GM04503 (cell line): ENCODE measurements at places on chromosomes 3 and 15.
A peak's percentile ranks its signal among the peaks of the same experiment; 100 is the strongest.

- no peak for DNase-seq
These were observed 24.8 kb downstream of the IL20RB start for GRCh38 chr3:136982520-136983138.

DNA sequence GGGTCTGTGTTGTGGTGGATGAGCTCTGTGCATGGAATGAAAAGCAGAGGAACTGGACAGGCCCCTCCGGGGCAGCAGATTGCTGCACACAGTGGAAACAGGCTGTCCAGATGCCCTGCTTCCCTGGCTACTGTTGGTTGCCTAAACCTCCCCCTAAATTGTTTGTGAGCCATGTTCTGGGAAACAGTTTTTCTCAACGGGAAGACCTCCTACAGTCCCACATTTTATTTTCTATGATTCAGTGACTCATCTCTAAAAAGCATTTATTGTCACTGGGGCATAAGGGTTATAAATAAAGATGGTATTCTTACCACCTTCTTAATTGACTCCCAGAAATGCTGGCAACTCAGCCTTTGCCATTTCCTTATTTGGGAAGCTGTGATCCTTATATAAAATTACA, 20.3 kb upstream of the PTPN9 start:
- DNase-seq: no peak

DNA sequence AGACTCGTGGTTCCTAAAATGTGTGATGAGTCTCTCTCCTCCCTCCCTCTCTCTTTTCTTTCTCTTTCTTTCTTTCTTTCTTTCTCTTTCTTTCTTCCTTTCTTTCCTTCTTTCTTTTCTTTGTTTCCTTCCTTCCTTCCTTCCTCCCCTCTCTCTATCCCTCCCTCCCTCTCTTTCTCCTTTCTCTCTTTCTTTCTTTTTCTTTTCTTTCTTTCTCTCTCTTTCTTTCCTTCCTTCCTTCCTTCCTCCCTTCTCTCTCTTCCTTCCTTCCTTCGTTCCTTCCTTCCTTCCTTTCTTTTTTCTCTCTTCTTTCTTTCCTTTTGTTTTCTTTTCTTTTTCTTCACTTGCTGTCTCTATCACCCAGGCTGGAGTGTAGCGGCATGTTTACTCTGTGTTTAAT, 290.8 kb downstream of the NFKBIZ start:
- no peak for DNase-seq

DNA sequence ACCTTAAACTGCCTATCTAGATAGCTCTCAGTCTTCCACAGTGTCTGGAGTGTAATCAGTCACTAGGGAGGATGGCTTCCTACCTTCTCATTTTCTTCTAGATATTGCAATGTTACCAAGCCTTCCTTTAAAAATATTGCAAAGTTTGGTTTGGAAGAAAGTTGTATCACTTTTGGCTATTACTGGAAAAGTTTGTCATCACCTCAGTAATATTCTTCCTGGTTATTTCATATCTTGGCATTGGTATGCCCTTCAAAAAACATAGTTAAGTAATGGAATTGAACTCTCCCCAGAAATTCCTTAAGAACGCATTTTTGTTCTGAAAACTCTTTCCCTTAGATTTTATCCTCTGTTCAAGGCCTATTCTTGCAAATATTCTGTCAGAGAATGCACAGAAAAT, 179.3 kb upstream of the MME start:
- DNase-seq: no peak

DNA sequence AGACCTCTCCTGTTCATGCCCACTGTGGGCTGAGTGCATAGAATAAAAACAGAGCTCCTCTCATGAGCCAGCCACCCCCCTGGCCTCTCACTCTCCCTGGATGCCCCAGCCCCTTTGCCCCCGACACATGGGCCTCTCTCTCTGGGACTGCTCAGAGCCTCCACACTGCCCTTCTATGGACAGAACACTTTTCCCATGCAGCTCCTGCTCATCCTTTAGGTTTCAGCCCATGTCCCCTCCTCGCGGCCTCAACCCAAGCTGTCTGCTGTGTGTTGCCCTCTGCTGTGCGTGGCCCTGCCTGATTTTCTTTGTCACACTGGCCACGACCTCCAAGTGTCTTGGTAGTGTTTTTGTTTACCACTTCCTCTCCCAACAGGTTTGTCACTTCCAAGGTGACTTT, 20.7 kb upstream of the PRR23E start:
- DNase-seq: no peak

GRCh38 chr3:71955240-71956068, 170.5 kb upstream of the PROK2 start:
- peak; percentile 46 for DNase-seq

- DNase-seq: no peak
These were observed 67.2 kb downstream of the OPA1 start for GRCh38 chr3:193660171-193660570.

DNA sequence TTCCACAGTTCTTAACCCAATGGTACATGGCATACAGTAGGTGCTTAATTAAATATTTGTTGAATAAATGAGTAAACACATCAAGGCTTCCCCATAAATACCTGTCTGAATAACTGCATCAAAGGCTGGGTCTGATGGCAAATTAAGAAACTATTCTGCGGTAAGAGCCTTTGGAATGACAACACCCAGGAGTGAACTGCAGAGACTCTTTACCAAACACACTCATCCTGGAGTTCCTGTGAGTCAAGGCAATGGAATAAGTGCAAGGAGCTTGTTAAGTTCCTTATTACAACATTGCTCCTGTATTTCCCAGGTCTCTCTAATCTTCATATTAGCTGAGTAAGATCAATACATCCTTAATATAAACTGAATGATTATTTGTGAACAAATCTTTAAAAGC, 119.9 kb upstream of the STT3B start:
- no peak for DNase-seq

GRCh38 chr15:94164971-94165370, 66.4 kb upstream of the MCTP2 start:
- no peak for DNase-seq

DNA sequence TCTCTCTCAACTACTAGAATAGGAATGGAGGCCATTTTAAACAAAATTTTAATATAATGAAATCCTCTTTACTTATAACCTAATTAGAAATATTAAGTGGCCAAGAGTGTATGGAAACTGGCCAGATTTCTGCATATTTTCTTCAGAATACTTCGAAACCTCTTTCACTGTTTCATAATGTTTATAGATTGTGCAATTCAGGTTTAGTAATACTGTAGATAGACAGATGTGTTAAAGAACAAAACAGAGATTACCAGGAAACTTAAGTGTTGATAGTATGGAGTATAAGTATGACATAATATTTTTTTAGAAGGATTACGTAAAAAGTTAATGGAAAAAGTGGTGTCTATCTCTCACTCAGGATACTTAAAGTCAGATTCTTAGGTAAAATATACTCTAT, 4.7 kb downstream of the ABHD5 start:
- peak; percentile 47 for DNase-seq

GRCh38 chr3:79012946-79013362, 754.8 kb downstream of the ROBO1 start:
- DNase-seq: no peak

- DNase-seq: no peak
These were observed 61.9 kb downstream of the TM4SF4 start for GRCh38 chr3:149536429-149536828.

- DNase-seq: no peak
These were observed 29.3 kb downstream of the BTD start for GRCh38 chr3:15630646-15631350.

GRCh38 chr3:179510496-179510895, 52.2 kb upstream of the ACTL6A start:
- no peak for DNase-seq

DNA sequence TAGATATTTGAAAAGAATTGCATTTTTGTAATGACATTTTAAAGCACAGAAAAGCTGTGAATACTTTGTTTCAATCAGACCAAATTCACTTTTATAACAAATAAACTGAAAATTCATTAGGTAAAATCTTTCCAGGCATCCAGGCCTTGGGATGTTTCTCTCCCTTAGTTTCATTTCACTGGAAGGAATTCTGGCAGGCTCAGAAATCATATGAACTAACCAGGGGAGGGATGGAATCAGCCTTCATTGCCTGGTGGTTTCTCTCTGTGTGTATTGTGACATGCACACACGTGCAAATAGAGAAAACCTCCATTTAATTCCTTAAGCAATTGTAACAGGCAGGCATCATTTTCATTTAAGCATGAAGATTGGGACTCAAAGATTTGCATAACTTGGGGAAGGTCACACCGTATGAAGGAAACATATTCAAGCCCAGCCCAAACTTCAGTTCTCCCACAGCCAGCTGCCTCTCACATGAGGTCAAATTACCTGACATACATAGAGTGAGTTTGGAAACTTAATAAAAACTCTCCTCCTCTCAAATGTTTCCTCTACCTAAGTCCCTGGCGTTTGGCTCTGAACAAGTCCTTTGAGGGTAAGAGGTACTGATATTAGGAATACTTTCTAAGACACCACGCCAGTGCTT, 376.1 kb upstream of the MCTP2 start:
- DNase-seq: no peak

DNA sequence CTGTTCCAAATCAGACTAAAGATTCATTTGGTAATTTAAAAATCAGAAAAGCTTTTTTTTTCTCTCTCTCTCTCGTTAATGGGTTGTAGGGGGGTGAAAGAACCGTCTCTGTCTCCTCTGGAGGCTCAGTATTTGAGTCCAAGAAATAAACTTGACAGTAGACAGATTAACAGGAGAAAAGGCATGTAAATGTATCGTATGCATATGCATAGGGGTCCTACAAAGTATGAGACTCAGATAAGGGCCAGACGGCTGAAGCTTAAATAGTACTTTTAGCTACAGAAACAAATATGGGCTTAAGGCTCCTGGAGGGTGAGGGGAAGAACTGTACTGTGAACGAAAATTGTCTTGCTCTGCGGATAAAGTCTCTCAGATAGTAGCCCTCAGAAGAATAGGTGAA, 42.4 kb downstream of the PIK3CA start:
- DNase-seq: no peak

DNA sequence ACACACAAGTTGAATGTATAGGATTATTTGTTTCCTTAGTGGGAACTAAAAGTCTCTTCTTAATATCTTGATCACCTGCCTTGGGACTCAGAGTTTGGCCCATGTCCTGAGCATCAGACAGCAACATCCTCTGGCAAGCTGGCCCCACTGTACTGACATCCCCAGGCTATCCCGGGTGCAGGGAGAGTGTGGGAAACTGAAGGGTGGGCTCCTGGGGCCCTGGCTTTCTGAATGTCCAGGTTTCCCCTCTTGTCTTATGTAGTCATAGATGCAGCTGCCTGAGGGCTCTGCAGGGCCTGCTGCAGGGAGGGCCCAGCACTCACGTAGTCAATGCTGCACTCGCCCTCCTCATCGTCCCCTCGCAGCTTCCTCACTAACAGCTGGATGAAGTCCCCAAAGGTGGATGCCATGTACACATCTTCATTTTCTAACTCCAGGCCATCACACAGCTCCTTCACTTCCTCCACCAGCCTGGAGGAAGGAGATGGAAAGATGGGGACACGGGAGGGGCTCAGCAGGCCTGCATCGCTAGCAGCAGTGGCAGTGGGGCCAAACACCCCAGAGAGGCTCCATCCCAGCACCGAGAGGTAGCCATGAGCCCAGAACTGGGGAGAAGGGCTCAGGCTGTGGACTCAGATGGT, 42.8 kb downstream of the ALDH1L1 start:
- no peak for DNase-seq

GRCh38 chr15:25870938-25871337, 7.8 kb upstream of the ATP10A start:
- no peak for DNase-seq

DNA sequence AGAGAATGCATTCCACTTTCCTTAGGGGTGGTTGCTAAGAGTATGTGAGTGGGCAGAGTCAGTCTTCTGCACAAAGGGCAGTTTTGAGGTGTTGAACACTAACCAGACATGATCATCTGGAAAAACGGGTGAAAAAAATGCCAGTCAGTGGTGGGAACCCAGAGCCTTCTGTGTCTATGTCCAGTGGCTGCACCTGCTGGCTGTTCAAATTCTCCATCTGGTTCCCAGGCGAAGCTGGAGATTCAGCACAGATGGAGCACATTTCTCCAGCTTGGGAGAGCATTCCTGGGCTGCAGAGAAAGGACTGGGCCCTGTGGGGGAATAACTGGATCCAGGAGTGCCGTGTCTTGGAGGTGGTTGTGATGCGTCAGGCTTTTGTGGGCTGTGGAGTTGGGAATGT, 74.1 kb downstream of the TRAK1 start:
- no peak for DNase-seq

DNA sequence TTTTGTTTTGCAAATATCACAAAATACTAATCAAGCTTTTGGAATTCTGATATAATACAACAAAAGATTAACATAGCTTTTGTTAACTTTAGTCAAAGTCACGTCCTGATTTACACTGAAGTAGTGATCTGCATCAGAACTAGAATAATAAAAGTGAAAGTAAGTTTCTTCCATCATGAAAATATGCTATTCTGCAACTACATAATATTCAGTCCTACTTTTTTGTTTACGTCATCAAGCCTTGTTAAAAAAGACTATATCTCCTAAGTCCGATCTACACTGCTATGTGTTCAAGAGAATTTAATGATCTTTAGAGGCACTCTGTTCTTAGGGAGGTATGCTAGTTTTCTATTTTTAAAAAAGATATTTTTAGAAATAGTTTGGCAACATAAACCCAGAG, 330.1 kb downstream of the ARPP21 start:
- DNase-seq: no peak

DNA sequence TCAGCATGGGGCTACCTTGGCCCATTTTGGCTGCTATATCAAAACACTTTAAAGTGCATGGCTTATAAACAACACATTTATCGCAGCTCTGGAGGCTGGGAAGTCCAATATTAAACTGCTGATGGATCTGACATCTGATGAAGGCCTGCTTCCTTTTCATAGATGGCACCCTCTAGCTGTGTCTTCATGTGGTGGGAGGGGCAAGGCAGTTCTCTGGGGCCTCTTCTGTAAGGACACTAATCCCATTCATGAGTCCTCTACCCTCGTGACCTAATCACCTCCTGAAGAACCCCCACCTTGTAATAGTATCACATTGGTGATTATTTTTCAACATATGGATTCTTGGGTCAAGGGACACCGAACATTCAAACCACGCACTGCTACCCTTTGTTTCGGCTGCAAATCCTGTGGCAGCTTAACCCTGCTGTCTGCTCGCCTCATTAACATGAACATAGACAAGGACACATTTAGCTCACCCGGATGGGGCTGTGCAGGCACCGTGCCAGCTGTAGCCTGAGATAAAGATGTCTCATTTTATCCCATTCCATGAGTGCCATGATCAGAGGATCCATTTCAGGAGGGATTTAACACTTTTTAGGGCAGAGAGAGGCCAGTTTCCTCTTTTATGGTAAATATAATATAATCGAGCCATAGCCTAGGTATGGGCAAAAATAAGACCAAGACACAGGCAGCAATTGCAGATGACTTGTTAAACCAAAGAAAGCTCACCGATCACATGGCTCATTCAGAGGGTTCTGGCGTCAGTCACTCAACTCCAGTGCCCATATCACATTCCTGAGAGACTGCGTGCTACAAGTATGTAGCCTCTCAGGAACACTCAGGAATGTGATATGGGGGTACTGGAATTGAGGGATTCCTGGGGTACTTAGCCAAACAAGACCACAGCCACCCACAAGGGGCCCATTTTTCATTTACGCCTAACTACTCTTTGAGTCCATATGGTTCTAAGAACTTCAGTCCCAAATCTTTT, 251.1 kb upstream of the ST8SIA2 start:
- no peak for DNase-seq

- peak; percentile 68 for DNase-seq
These were observed 42.1 kb upstream of the RAF1 start for GRCh38 chr3:12705981-12706380.

- no peak for DNase-seq
These were observed 1054.0 kb downstream of the TUSC7 start for GRCh38 chr3:117763561-117763960.

GRCh38 chr15:91886878-91887277, 33.4 kb downstream of the SLCO3A1 start:
- no peak for DNase-seq

- no peak for DNase-seq
These were observed 54.6 kb downstream of the LPP start for GRCh38 chr3:188208516-188208981.
